A549 treated with Mapracorat at 1 μM for 4 hours (cell line): ENCODE measurements at places on chromosomes 1 and 21. TPM values are rescaled to one million over a fixed set of nuclear protein-coding genes. Genes with fewer than 3 reads are reported as not detected.

The FNDC5 gene
- total RNA-seq = 0.17 to 0.80 TPM (median 0.30 TPM) in 5 replicates

The KLHL12 gene
- total RNA-seq = 17.3 to 18.4 TPM (median 17.5 TPM) in 5 replicates

The CAMK1G gene
- total RNA-seq = 0.17 to 0.36 TPM (median 0.27 TPM) in 5 replicates

The FCRL4 gene
- total RNA-seq = not detected in 5 replicates

The CR1L gene
- 0.40 TPM in 1 of 5 replicates, not detected in the others for total RNA-seq

The VASH2 gene
- 1.7 to 3.5 TPM (median 2.9 TPM) in 5 replicates for total RNA-seq

The JAK1 gene
- 153 to 191 TPM (median 177 TPM) in 5 replicates for total RNA-seq

The F5 gene
- 0.05 to 0.09 TPM (median 0.07 TPM) in 5 replicates for total RNA-seq

The TGFBR3 gene
- 4.8 to 6.1 TPM (median 4.9 TPM) in 5 replicates for total RNA-seq

The IVL gene
- 0.06 to 0.13 TPM (median 0.10 TPM) in 3 of 5 replicates, not detected in the others for total RNA-seq

The NRIP1 gene
- total RNA-seq = 7.8 to 14.6 TPM (median 12.6 TPM) in 5 replicates

The KCNE2 gene
- not detected in 5 replicates for total RNA-seq

The ADORA3 gene
- total RNA-seq = not detected in 5 replicates

The GBP4 gene
- total RNA-seq = 0.07 to 0.08 TPM in 2 of 5 replicates, not detected in the others

The PRR9 gene
- total RNA-seq = not detected in 5 replicates

The HUNK gene
- total RNA-seq = 1.3 to 1.5 TPM (median 1.4 TPM) in 5 replicates

The NTMT2 gene
- not detected in 5 replicates for total RNA-seq

The CRTC2 gene
- 31.8 to 42.9 TPM (median 39.7 TPM) in 5 replicates for total RNA-seq

The MYCBP gene
- total RNA-seq = 13.0 to 21.3 TPM (median 19.7 TPM) in 5 replicates

The RHD gene
- not detected in 5 replicates for total RNA-seq

The MIA3 gene
- 19.3 to 23.0 TPM (median 19.9 TPM) in 5 replicates for total RNA-seq

The NR1I3 gene
- total RNA-seq = not detected in 5 replicates

The RIMKLA gene
- total RNA-seq = 0.39 to 1.3 TPM (median 1.1 TPM) in 5 replicates

The TAS1R1 gene
- not detected in 5 replicates for total RNA-seq

The PEAR1 gene
- total RNA-seq = 6.3 to 8.1 TPM (median 7.2 TPM) in 5 replicates

The MYCL gene
- 1.1 to 1.4 TPM (median 1.3 TPM) in 5 replicates for total RNA-seq

The VWA5B1 gene
- not detected in 5 replicates for total RNA-seq

The PBX1 gene
- 11.2 to 15.9 TPM (median 14.0 TPM) in 5 replicates for total RNA-seq

The OR2L2 gene
- not detected in 5 replicates for total RNA-seq

The KLF17 gene
- total RNA-seq = 0.41 to 0.61 TPM (median 0.48 TPM) in 5 replicates

The RGS8 gene
- total RNA-seq = not detected in 5 replicates

The AVPR1B gene
- not detected in 5 replicates for total RNA-seq

The LRRIQ3 gene
- total RNA-seq = 0.53 to 1.1 TPM (median 0.62 TPM) in 5 replicates

The KLHDC9 gene
- total RNA-seq = 1.0 to 2.7 TPM (median 1.5 TPM) in 5 replicates

The C8B gene
- total RNA-seq = not detected in 5 replicates

The SIK1 gene
- 12.1 to 19.5 TPM (median 16.2 TPM) in 5 replicates for total RNA-seq

The RPAP2 gene
- total RNA-seq = 8.2 to 11.0 TPM (median 9.8 TPM) in 5 replicates

The SPRR2A gene
- total RNA-seq = not detected in 5 replicates

The PIK3R3 gene
- 1.2 to 1.5 TPM (median 1.4 TPM) in 5 replicates for total RNA-seq

The RNU1-3 gene
- not detected in 5 replicates for total RNA-seq

The FCRL1 gene
- total RNA-seq = not detected in 5 replicates

The KLF18 gene
- 0.08 TPM in 1 of 5 replicates, not detected in the others for total RNA-seq

The MTARC1 gene
- total RNA-seq = 8.0 to 9.4 TPM (median 9.0 TPM) in 5 replicates

The MIXL1 gene
- 0.23 TPM in 1 of 5 replicates, not detected in the others for total RNA-seq

The OSCP1 gene
- 5.0 to 7.5 TPM (median 6.7 TPM) in 5 replicates for total RNA-seq

The LDLRAD1 gene
- not detected in 5 replicates for total RNA-seq

The S100A11 gene
- total RNA-seq = 1,798 to 1,960 TPM (median 1,929 TPM) in 5 replicates

The GREM2 gene
- 0.05 to 0.16 TPM (median 0.13 TPM) in 5 replicates for total RNA-seq

The SLC30A2 gene
- 0.11 to 0.96 TPM (median 0.31 TPM) in 5 replicates for total RNA-seq

The CLCA4 gene
- total RNA-seq = not detected in 5 replicates
